ENCODE measurements at places on chromosomes 4 and X. TPM values are rescaled to one million over a fixed set of nuclear protein-coding genes. Genes with fewer than 3 reads are reported as not detected.

DNA sequence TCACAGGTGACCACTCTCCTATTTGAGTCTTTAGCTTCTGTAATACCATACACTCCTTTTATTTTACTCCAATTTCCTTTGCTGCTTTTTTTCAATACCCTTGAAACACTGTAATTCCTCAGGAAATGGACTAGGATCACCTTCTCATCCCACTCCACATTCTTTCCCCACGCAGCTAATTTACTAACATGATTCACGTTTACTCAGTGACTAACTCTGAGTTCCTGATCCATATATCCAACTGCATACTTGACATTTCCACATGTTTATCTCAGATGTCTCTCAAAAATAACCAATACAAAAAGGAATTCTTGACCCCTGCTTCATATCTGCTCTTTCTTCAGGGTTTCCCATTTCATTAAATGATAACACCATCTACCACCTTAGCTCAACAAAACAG lies 19.9 kb downstream of the RPS6KA6 start:
- no peaks in the 10 kb centered on the region for H3K36me3 ChIP-seq
- no peak overlapping the region for H3K27ac ChIP-seq
- no peaks in the 10 kb centered on the region for H3K4me1 ChIP-seq
- no peaks in the 10 kb centered on the region for H3K27me3 ChIP-seq
- no peak for DNase-seq

- H3K27me3 ChIP-seq, result no peaks in the 10 kb centered on the region
- DNase-seq, result no peak
- no peaks in the 10 kb centered on the region for H3K4me1 ChIP-seq
- H3K36me3 ChIP-seq, result no peaks in the 10 kb centered on the region
- H3K27ac ChIP-seq, result no peak overlapping the region
Observed at GRCh38 chr4:186604124-186604807, 48.9 kb upstream of the MTNR1A start.

DNA sequence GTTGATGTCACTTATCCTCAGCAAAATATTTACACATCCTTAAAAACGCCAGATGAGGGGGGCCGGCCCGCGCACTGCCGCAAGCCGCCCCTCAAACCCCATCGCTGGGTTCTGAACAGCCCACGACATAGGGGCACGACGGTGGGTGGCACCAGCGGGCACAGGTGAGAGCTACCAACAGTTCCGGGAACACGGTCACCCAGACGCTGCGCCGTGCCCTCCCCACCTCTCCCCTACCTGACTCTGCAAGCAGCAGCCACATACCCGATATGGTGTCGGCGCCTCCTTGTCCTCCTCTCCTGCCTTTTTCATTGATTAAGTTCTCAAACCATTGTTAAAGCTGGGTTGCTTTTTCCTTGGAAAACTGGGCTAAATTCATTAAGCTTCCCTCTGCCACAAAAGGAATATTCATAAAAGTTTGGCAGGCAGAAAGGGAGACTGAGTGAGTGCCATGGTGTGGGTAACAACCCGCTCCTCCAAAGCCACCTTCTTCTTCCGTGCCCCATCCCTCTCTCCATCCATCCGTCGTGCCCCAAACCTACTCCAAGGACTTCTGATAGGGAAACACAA lies 1.4 kb downstream of the RAI2 start:
- H3K36me3 ChIP-seq, result no peaks in the 10 kb centered on the region
- peaks cover 8% of the 10 kb centered on the region for H3K27me3 ChIP-seq
- no peak for DNase-seq
- H3K27ac ChIP-seq, result no peak overlapping the region
- no peaks in the 10 kb centered on the region for H3K4me1 ChIP-seq

DNA sequence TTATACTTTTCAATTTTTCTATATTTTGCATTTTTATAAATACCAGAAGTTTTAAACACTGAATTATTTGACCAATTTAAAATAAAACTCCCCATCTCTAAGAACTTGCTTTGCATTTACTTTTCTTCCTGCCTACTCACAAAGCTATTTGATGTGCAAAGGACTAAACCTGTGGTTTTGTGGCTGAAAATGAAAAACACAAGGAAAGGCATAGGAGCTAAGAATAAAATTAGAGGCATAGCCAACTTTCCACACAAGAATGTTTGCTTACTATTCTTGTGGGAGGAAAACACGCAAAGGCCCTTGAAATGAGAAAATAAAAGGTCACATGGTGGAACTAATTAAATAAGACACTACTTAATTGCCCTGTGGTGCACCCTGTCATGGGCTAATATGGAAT lies 221.2 kb downstream of the KLHL13 start:
- H3K27me3 ChIP-seq, result no peaks in the 10 kb centered on the region
- H3K4me1 ChIP-seq, result no peaks in the 10 kb centered on the region
- H3K27ac ChIP-seq, result no peak overlapping the region
- H3K36me3 ChIP-seq, result no peaks in the 10 kb centered on the region

GRCh38 chrX:40343319-40343718 lies 237.5 kb upstream of the ATP6AP2 start:
- H3K27ac ChIP-seq, result no peak overlapping the region
- no peak for DNase-seq
- H3K4me3 ChIP-seq, result no peak overlapping the region
- no peaks in the 10 kb centered on the region for H3K36me3 ChIP-seq
- no peaks in the 10 kb centered on the region for H3K27me3 ChIP-seq

The HTATSF1 gene
- 48.3 TPM for polyA plus RNA-seq

- H3K36me3 ChIP-seq, result no peaks in the 10 kb centered on the region
- H3K4me3 ChIP-seq, result no peak overlapping the region
- no peak overlapping the region for H3K27ac ChIP-seq
- H3K4me1 ChIP-seq, result no peaks in the 10 kb centered on the region
Observed at GRCh38 chr4:124219389-124219788, 493.1 kb downstream of the ANKRD50 start.

DNA sequence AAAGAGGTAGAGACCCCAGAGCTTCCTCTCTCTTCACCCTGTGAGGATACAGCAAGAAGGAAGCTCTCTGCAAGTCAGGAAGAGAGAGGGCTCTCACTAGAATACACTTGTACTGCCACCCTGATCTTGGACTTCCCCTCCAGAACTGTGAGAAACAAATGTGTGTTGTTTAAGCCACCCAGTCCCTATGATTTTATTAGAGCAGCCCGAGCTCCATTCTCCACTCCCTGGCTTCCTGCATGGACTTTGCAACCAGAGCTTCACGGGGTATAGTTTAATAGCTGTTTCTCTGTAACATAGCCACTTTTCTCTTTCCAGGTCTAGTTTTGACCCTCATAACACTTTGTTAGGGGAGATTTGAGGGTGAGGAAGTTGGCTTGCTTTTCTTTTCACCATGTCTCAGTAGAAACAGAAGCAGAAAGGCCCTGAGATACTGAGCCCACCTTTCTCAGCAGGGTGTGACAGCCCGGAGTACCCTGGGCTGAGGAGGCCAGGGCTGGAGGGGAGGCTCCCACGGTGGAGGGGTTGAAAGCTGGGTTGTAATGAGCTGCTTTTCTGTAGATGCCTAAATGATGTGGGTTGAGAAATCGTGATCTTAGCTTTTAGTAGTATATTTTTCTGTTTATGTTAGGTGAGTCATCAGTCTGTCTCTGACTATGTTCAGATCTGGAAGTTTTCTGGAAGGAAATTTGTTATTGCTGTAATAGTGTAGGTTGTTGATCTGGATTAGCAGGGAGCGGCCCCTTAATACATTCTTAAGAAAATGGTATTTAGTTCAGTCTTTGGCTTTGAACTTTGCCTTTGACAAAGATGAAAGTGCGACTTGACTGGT lies 118.6 kb downstream of the PTTG2 start:
- H3K4me3 ChIP-seq, result no peak overlapping the region
- H3K27me3 ChIP-seq, result no peaks in the 10 kb centered on the region
- DNase-seq, result no peak
- peaks cover 2% of the 10 kb centered on the region for H3K36me3 ChIP-seq
- H3K27ac ChIP-seq, result no peak overlapping the region

The FDCSP gene
- not detected for polyA plus RNA-seq

DNA sequence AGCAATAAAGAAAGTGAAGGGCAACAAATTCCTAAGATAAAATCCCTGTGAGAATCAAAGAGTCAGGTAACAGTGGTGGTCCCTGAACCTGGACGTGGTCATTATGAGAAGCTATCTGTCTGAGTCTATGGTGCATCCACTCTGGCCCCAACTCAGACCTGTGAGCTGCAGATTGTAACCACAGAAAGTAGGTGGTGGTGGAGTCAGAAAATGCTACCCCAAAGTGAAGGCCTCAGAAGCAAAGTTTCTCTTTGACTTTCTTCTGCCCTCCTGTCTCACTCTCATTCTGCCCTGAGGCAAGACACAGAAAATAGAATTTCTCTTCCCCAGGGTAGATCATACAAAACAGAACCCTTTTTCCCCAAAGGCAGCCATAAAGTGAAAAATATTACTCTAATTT lies 84.1 kb upstream of the NEIL3 start:
- no peak overlapping the region for H3K4me3 ChIP-seq
- H3K36me3 ChIP-seq, result no peaks in the 10 kb centered on the region
- H3K4me1 ChIP-seq, result no peaks in the 10 kb centered on the region
- no peak overlapping the region for H3K27ac ChIP-seq
- DNase-seq, result no peak

The RENBP gene
- polyA plus RNA-seq, result 0.98 TPM

The FRMD7 gene
- not detected for polyA plus RNA-seq

DNA sequence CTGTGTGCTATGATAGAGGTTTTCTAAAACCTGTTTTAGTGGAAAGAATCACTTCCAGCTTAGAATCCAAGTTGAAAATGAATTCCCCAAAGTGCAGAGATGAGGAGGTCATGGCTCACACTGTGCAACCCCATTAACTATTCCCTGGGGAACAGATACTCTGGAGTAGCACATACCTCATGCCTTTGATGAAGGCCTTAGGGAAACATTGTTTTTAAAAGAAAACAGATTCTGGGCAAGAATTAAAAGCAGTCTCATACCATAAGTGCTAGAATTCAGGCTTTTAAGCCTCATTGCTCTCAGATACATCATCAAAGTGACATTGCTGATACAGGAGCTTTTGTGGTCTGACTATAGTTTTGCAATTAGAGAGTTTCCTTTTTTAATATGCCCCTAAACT lies 115.1 kb downstream of the NDST4 start:
- H3K4me1 ChIP-seq, result no peaks in the 10 kb centered on the region
- H3K27ac ChIP-seq, result no peak overlapping the region
- no peak overlapping the region for H3K4me3 ChIP-seq
- DNase-seq, result no peak
- no peaks in the 10 kb centered on the region for H3K36me3 ChIP-seq

DNA sequence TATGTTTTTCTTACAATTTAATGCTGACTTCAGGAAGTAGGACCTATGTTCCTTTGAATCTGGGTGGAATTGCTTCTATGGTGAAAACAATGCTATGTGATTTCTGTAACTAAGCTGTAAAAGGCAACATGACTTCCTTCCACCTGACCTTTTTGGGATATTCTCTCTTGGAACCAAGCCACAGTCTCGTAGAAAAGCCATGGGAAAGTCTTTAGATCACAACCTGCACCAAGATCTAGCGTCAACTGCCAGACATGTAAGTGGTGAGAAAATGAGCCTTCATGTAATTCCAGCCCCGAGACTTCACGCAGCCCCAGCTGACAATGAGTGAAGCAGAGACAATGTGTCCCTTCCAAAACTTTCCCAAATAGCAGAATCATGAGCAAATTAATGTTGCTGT lies 297.0 kb upstream of the DCAF8L1 start:
- H3K4me3 ChIP-seq, result no peak overlapping the region
- H3K36me3 ChIP-seq, result no peaks in the 10 kb centered on the region
- H3K27me3 ChIP-seq, result no peaks in the 10 kb centered on the region
- no peak overlapping the region for H3K27ac ChIP-seq
- H3K4me1 ChIP-seq, result no peaks in the 10 kb centered on the region
- no peak for DNase-seq

GRCh38 chr4:40990236-40990898 lies 224.0 kb downstream of the APBB2 start:
- no peaks in the 10 kb centered on the region for H3K27me3 ChIP-seq
- H3K4me1 ChIP-seq, result no peaks in the 10 kb centered on the region
- H3K4me3 ChIP-seq, result no peak overlapping the region

The FATE1 gene
- not detected for polyA plus RNA-seq

The NMU gene
- not detected for polyA plus RNA-seq

The TMPRSS11B gene
- not detected for polyA plus RNA-seq

DNA sequence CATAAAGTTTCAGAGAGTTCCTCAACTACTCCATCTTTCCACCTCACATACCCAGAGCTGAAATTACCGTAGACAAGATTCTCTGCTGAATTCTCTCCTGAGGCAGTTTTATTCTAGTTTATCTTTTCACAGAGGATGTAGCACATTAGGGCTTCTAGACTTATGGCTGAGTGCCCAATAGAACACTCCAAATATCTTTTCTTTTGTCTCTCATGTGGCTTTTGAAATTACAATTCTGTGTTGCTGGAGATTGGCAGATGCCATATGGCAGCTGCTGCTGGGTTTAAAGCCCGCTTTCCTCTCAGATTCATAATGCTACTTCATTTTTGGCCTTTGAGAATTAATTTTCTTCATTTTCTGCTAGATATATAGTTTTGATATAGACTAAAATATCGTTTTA lies 107.6 kb upstream of the BANK1 start:
- peaks cover 5% of the 10 kb centered on the region for H3K27me3 ChIP-seq
- no peak for DNase-seq
- no peaks in the 10 kb centered on the region for H3K36me3 ChIP-seq
- no peak overlapping the region for H3K27ac ChIP-seq

The ARX gene
- not detected for polyA plus RNA-seq

DNA sequence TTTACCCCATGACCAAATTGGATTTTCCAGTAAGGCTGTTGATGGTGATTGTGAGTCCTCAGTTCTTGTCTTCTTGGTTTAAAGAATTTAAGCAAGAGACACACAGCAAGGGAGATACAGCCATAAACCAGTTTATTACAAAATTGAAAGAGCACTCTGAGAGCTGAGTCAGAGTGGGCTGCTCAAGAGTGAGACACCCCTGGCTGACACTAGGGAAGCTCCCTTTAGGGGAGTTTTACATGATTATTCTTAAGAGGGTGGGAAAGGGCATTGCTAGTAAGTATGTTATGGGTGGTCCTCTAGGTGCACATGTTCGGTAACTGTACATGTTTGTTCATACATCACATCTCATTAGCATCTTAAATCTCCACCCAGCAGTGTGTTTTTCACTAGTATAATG lies 18.8 kb upstream of the ZNF81 start:
- no peaks in the 10 kb centered on the region for H3K27me3 ChIP-seq
- no peaks in the 10 kb centered on the region for H3K36me3 ChIP-seq
- no peak for DNase-seq
- H3K4me3 ChIP-seq, result no peak overlapping the region
- no peaks in the 10 kb centered on the region for H3K4me1 ChIP-seq
- no peak overlapping the region for H3K27ac ChIP-seq

- no peaks in the 10 kb centered on the region for H3K27me3 ChIP-seq
- no peak overlapping the region for H3K27ac ChIP-seq
Observed at GRCh38 chrX:39674490-39675161, 423.1 kb downstream of the BCOR start.

The SERTM2 gene
- not detected for polyA plus RNA-seq

The PIR gene
- not detected for polyA plus RNA-seq

DNA sequence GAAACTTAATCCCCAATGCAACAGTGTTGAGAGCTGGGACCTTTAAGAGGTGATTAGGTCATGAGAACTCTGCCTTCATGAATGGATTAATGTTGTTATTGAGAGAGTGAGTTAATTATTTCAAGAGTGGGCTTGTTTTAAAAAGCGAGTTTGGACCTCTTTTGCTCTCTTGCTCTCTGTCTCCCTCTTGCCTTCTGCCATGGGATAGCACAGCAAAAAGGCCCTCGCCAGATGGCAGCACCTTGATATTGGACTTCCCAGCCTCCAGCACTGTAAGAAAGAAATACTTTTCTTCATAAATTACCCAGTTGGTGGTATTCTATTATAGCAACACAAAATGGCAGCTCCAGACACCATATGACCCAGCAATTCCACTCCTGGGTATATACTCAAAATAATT lies 7.0 kb upstream of the ATP6AP2 start:
- no peaks in the 10 kb centered on the region for H3K27me3 ChIP-seq
- no peaks in the 10 kb centered on the region for H3K4me1 ChIP-seq
- H3K36me3 ChIP-seq, result no peaks in the 10 kb centered on the region
- H3K27ac ChIP-seq, result no peak overlapping the region
- no peak overlapping the region for H3K4me3 ChIP-seq

All from CD4-positive, CD25-positive, alpha-beta regulatory T cell (primary cell).